ENCODE measurements at places on chromosomes 12 and 14. TPM values are rescaled to one million over a fixed set of nuclear protein-coding genes. Genes with fewer than 3 reads are reported as not detected.

DNA sequence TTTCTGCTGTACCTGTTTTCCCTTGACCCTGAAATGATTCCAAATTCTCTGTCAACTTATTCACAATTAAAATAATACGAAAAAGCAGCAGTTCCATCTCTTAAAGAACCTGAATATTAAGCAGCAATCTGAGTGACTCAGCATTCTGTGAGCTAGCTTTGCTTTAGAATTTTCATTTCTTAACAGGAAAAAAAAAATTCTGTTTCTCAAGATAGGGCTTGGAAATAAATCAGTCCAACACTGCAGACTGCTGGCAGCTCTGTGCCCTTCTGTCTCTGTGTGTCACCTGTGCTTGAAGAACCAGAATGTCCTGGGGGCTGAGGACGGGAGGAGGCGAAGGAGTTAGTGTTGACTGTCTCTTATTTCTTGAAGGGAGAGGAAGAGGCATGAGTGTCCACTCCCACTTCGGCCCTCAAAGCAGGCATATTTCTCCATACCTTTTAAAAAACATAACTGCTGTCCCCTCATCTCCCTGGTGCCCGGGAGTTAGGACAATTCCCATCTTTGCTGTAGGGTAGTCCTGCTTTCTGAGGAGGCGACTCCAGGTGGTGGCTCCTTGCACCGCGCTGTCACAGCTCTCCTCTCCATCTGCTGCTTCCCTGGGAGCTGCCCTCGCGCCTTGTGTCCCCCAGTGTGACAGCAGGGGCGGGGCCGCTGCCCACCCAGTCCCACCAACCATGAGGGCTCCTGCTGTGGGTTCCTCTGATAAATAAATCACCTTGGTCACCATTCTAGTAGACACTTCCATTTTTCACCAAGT lies 203.1 kb downstream of the CALM1 start:
- peaks cover 3% of the 10 kb centered on the region for H3K4me1 ChIP-seq
- no peak overlapping the region for H3K4me3 ChIP-seq
- no peaks in the 10 kb centered on the region for H3K27me3 ChIP-seq
- H3K36me3 ChIP-seq = no peaks in the 10 kb centered on the region
- no peak overlapping the region for H3K27ac ChIP-seq
- DNase-seq = peak; percentile 70

KIF26A gene
- 6.5 TPM for total RNA-seq

GRCh38 chr12:71504476-71504875 lies 64.9 kb downstream of the LGR5 start:
- H3K27ac ChIP-seq = no peak overlapping the region
- no peaks in the 10 kb centered on the region for H3K27me3 ChIP-seq
- no peak overlapping the region for H3K4me3 ChIP-seq
- no peaks in the 10 kb centered on the region for H3K4me1 ChIP-seq
- H3K36me3 ChIP-seq = no peaks in the 10 kb centered on the region
- DNase-seq = peak; percentile 21

ABCD2 gene
- 0.74 TPM for total RNA-seq

DNA sequence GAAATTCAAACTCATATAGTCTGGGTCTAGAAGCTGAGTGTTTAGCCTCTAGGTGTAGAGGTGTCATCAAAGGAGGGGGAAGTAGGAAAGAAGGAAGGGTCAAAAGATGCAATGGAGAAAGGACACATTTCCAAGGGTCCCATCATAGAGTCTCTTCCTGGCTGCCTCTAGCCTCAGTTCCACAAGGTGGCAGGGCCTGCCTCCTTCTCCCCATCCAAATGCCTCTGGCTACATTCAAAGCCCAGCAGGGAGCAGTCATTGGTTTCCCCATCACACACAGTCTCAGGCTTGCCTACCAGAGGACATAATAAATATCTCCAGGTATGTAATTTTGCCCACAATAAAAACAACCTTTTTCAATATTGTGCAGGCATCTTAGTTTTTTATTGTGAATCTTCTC lies 2.1 kb upstream of the CCT2 start:
- no peaks in the 10 kb centered on the region for H3K27me3 ChIP-seq
- peaks cover 4% of the 10 kb centered on the region for H3K4me1 ChIP-seq
- H3K27ac ChIP-seq = no peak overlapping the region
- H3K4me3 ChIP-seq = no peak overlapping the region
- peaks cover 16% of the 10 kb centered on the region for H3K36me3 ChIP-seq
- DNase-seq = no peak

ACACB gene
- 24.5 TPM for total RNA-seq

DNA sequence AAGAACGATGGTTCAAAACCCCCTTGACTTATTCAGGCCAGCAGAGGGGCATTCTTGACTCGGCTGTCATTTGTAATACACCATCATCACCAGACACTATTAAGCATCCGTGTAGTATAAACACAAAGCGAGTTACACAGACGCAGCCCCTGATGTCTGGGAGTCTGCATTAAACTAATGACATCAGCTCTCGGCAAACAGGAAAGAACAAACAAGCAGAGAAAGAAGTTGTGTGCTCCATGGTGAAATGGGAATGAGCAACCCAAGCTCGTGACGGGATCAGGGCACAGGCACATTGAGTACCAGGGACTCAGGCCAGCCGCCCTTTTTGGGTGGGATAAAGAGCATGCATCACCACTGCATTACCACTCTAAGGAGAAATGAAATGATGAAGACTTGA lies 460.1 kb downstream of the MED13L start:
- no peaks in the 10 kb centered on the region for H3K36me3 ChIP-seq
- H3K4me3 ChIP-seq = no peak overlapping the region
- H3K4me1 ChIP-seq = no peaks in the 10 kb centered on the region
- H3K27ac ChIP-seq = no peak overlapping the region
- DNase-seq = peak; percentile 93

DNA sequence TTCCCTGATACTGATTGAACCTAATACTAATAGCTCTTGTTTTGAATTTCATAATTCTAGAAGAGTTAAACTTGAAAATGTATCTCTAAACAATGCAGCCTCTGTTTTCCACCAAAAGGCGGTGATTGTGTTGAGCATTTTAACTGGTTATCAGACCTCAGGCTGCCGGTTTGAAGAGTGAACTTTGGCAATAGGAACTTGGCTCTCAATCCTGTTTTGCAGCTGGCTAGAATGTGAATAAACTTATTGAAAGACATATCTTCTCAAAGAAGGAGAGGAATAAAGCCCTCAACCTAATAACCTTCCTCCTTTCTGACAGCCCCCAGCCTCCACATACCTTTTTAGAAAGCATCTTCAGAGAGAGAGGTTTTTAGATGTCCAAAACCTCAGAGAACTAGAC lies 105.4 kb downstream of the SRGAP1 start:
- H3K36me3 ChIP-seq = no peaks in the 10 kb centered on the region
- no peak overlapping the region for H3K27ac ChIP-seq
- H3K4me1 ChIP-seq = no peaks in the 10 kb centered on the region
- no peaks in the 10 kb centered on the region for H3K27me3 ChIP-seq
- peak; percentile 80 for DNase-seq

SOAT2 gene
- total RNA-seq = not detected

- H3K4me1 ChIP-seq = no peaks in the 10 kb centered on the region
- H3K36me3 ChIP-seq = no peaks in the 10 kb centered on the region
- H3K27me3 ChIP-seq = no peaks in the 10 kb centered on the region
- no peak for DNase-seq
Measured at GRCh38 chr14:95026851-95027463, 130.4 kb downstream of the DICER1 start.

DNA sequence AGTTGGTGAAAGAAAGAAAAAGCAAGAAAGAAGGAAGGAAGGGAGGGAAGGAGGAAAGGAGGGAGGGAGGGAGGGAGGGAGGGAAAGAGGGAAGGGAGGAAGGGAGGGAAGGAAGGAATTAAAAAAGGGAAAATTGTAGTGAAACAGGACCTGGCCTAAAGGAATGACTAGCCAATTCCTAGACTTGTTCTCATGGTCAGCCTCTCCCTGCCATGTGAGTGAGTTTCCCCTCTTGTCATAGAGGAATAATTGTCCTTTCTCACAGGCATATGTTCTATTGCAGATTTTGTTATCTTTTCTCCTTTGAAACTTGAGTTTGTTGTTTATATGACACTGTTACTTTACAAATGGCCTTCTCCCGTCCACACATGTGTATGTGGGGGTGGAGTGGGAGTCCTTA lies 81.9 kb downstream of the TMEM260 start:
- no peak for DNase-seq
- no peaks in the 10 kb centered on the region for H3K4me1 ChIP-seq
- no peak overlapping the region for H3K27ac ChIP-seq
- H3K27me3 ChIP-seq = no peaks in the 10 kb centered on the region

- H3K4me3 ChIP-seq = peak within 1 kb of the TSS; percentile 84
- peak within 1 kb of the TSS; percentile 75 for H3K27ac ChIP-seq
- no peaks in the 10 kb centered on the region for H3K27me3 ChIP-seq
- H3K36me3 ChIP-seq = peaks cover 18% of the 10 kb centered on the region
- H3K4me1 ChIP-seq = peaks cover 21% of the 10 kb centered on the region
Measured at GRCh38 chr14:24232645-24233537, at the start of gene GMPR2. Gene GMPR2 (plus strand): TSS chr14:24232929. CDS start chr14:24233254, 325 bp downstream.

DNA sequence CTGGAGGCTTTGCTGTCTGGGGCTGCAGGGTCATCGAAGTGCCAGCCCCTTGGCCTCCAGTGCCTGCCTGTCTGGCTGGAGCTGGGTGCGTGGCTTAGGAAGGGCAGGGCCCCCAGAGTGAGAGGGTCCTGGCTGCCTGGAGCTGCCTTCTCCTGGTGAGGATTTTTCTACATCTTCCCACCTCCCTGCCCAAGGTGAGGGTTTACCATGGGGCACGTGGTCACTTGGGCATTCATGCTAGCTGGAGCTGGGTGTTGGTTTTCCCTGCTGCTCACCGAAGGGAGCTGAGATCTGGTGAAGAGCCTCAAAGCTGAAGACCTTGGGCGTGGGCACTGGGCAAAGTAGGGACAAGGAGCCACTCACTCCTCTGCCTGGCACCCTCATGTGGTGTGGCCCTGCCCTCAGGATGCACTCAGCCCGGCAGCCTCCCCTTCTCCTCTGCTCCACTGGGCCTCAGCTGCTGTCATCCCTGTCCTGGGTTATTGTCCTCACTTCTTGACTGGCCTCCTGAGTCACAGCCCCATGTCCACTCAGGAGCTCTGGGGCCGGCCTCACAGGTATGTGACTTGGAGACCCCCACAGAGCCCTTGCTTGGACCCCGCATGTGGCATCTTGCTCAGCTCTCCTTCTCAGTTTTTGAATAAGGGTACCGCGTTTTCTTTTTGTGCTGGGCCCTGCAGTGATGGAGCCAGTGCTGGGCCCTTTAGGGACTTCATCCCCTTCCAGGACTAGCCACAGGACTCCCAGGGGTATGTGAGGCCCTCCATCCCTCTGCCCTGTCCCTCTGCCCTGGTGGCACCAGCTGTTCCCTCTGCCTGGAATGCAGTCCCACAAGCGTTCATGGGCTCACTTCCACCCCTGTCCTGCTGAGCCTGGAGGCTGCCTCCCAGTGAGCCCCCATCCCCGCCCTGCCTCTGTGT lies 1.6 kb downstream of the CEP170B start:
- H3K36me3 ChIP-seq = no peaks in the 10 kb centered on the region
- H3K4me1 ChIP-seq = no peaks in the 10 kb centered on the region
- H3K27ac ChIP-seq = no peak overlapping the region
- peaks cover 5% of the 10 kb centered on the region for H3K27me3 ChIP-seq
- H3K4me3 ChIP-seq = peak overlapping the region; percentile 40

DNA sequence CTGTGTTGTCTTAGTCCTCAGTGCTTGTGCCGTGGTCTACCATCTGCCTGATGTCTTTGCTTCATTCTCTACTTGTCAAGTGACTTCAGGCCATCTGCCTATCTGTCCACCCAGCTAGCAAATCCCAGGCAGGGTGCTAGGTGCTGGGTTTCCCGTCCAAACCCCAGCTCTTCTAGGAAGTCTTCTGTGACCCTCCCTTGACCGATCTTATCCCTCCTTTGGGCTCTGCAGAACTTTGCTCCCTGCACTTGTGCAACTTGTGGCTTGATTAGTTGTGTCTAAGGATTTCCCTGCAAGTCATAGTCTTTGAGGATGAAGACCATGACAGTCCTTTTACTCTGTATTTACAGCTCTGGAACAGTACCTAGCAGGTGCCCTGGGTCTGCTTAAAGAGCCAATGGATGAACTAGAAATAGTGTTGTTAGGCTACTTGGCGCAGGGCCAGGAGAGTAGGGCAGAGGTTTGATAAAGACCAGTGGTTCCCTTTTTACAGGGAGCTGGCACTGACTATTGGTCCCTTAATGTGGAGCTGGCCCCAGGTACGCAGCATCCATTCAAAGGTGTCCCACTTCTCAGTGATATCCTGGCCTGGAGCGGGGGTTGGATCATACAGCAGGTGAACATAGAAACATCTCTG lies 60.1 kb downstream of the ADCK1 start:
- no peaks in the 10 kb centered on the region for H3K36me3 ChIP-seq
- no peak overlapping the region for H3K27ac ChIP-seq
- H3K4me3 ChIP-seq = no peak overlapping the region
- no peaks in the 10 kb centered on the region for H3K27me3 ChIP-seq
- peaks cover 5% of the 10 kb centered on the region for H3K4me1 ChIP-seq

SYCP3 gene
- 1.2 TPM for total RNA-seq

- H3K4me3 ChIP-seq = no peak overlapping the region
- no peaks in the 10 kb centered on the region for H3K36me3 ChIP-seq
- no peak overlapping the region for H3K27ac ChIP-seq
- H3K27me3 ChIP-seq = no peaks in the 10 kb centered on the region
Measured at GRCh38 chr14:75401361-75401760, 26.5 kb upstream of the JDP2 start.

DNA sequence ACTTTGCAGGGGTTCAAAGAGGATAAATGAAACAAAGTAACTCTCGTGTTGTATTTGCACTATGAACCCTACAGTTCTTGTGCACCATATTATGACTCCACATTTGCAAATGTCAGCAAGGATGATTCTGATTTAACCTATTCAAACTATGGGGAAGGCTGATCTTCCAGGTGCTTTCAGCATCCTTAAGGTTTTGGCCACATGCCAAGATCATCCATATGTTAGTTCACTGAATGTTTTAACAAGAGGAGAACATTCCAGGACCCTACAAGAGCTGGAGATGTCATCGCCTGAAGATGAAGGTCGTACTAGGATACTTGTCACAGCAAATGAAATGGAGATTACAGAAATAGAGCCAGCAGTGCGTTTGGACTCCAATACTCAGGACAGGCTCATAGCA lies 114.2 kb downstream of the DHRS2 start:
- no peaks in the 10 kb centered on the region for H3K4me1 ChIP-seq
- H3K36me3 ChIP-seq = no peaks in the 10 kb centered on the region
- DNase-seq = no peak
- no peak overlapping the region for H3K4me3 ChIP-seq
- no peaks in the 10 kb centered on the region for H3K27me3 ChIP-seq
- no peak overlapping the region for H3K27ac ChIP-seq

DNA sequence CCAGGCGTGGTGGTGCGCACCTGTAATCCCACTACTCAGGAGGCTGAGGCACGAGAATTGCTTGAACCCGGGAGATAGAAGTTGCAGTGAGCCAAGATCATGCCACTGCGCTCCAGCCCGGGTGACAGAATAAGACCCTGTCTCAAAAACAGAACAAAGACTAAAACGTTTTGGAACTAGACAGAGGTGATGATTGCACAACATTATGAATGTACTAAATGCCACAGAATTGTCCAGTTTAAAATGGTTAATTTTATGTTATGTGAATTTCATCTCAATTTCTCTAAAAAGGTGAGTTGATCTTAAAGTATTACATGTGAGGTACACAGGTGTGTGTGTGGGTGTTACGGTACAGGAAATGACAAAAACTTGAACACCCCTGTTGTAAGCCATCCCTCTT lies 16.5 kb downstream of the P2RX4 start:
- no peak overlapping the region for H3K4me3 ChIP-seq
- H3K4me1 ChIP-seq = no peaks in the 10 kb centered on the region
